Activated effector memory CD4-positive, alpha-beta T cell treated with Interleukin-2 at 50 U/mL for 16 hours (primary cell): ENCODE measurements at places on chromosomes 13 and 19.

DNA sequence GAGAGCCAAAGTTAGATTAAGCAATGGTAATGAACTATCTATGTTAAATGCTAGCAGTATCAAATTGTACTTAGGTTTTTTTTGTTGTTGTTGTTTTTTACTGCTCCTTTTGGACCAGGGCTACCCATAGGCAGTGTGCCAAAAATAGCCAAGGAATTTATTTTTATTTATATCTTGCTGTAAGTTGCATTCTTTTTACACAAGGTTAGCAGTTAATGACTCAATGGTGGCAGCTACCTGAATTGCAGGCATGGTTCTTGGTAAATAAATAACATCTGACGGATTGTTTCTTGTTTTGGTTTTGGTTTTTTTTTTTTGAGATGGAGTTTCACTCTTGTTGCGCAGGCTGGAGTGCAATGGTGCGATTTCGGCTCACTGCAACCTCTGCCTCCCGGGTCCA is 194.8 kb upstream of the TSC22D1 start:
- no peak for DNase-seq

DNA sequence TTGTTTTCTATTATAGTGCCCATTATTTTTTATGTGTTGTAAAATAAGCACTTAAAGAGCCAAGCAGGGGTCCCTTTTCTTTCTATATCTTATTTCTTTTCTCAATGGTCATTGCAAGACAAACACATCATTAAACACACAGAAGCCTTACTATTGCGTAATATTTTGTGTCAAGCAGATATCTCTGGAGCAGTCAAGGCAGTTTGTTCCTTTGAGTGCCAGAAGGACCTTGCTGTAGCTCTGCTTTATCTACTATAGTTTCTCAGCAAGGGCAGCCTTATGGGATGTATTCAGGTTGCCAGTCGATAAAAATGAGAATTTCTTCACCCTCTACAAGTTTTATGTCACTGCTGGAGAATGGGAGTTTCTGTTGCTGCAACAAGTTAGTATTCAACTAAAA is 319.3 kb downstream of the TDRD3 start:
- no peak for DNase-seq

GRCh38 chr13:27659145-27659865 is 37.6 kb downstream of the POLR1D start:
- no peak for DNase-seq

GRCh38 chr13:99617474-99618255 is 116.4 kb downstream of the TM9SF2 start:
- DNase-seq = no peak

GRCh38 chr19:52518646-52519045 is 8.8 kb upstream of the ZNF808 start:
- DNase-seq = no peak

DNA sequence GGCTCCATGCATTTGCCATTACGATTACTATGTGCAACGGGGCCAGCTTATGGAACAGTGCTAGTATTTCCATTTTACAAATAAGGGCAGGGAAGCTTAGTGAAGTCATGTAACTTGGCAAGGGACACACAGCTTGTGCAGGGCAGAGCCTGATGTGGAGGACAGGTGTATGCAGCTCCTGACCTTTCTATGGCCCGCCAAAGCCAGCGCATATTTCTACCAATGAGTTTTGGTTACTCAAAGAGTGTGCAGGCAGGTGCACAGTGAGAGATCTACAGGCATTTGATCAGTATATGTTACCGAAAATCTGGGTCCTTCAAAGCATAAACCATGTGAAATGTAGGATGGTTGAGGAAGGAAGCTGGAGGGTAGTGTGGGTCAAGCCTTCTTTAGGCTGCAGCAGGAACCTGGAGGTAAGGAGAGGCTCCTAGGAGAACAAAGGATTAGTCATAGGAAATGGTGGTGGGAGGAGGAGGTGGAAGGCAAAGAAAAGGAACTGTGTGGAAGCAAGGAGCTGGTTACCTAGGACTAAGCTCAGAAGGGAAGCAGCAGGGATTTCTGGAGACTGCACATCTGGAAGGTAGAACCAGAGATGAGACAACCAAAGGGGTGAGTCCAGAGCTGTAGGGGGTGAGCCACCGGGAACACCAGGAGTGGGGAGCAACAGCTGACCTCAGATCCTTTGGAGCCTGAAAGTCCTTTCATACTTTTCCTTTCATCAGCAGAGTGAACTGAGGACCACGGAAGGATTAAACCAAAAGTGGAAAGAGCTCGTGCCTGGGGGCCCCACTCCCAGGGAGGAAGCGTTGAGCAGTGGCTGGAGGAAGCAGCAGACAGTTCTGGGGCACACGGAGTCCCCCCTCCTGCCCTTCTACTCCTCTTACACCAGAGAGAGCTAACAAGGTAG is 4.2 kb upstream of the PDX1 start:
- no peak for DNase-seq

DNA sequence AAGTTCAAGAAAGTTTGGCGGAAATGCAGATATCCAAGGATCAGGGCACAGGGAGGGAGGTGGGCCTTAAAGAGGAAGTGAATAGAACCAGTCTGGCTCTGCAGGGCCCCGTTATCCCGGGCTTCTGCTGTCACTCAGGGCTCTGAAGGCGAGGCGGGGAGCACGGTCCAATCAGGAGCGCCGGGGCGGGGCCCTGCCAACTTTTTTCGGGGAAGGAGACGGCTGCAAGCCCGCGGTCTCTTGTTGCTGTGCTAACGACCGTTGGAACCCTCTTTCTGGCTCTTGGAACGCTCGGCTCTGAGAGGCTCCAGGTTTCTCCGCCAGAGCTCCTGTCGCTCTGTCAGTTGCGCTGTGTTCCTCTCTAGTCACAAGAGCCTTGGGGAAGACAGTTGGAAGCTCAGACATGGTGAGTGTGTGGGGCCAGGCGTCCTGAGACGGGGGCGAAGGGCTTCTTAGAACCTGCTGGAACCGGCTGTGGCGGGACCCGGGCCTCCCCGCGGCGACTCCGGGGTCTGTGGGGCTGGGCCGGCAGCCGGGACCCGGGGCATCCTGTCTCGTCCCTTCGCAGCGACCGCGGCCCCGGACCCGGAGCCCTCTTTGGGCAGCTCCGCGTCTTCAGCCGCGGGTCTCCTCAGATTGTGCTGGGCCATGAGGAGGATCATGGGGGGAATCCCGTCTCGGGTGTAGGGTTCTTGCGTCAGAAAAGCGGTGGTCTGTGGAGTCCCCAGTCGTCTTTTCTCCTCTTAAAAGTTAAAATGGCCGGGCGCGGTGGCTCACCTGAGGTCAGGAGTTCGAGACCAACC is 27.7 kb downstream of the ZNF844 start:
- peak; percentile 8 for DNase-seq

GRCh38 chr19:535017-535835 is 3.7 kb downstream of the CDC34 start:
- DNase-seq = no peak

DNA sequence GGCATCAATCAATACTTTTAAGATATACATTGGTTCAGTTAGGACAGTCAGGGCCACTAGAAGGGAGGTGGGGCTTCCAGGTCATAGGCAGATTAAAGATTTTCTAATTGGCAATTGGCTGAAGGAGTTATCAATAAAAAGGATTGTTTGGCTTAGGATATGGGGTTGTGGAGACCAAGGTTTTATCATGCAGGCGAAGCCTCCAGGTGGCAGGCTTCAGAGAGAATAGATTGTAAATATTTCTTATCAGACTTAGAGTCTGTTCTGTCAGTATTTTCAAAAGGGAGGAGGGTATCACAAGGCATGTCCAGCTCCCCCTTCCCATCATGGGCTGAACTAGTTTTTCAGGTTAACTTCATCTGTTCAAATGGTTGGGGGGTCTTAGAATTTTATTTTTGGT is 77.4 kb upstream of the FARP1 start:
- no peak for DNase-seq

DNA sequence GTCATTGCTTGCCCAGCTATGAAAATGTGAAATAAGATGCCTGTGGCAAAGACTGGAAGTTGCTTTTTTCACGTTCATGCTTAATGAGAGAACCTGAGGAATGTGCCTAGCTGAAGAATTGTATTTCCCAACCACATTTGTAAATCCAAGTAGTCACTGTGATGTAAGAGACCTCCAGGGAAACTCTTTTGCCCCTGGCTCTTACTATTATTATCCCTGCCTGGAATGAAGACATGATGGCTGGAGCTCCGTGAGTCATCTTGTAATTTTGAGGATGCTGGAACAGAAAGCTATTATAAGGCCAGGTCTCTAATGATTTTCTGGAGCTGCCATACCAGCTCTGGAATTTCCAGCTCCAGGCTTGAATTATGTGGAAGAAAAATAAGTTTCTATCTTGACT is 894.3 kb downstream of the DIAPH3 start:
- DNase-seq = no peak

- DNase-seq = no peak
These were observed 61.6 kb downstream of the ANKRD10 start for GRCh38 chr13:110853235-110853721.

DNA sequence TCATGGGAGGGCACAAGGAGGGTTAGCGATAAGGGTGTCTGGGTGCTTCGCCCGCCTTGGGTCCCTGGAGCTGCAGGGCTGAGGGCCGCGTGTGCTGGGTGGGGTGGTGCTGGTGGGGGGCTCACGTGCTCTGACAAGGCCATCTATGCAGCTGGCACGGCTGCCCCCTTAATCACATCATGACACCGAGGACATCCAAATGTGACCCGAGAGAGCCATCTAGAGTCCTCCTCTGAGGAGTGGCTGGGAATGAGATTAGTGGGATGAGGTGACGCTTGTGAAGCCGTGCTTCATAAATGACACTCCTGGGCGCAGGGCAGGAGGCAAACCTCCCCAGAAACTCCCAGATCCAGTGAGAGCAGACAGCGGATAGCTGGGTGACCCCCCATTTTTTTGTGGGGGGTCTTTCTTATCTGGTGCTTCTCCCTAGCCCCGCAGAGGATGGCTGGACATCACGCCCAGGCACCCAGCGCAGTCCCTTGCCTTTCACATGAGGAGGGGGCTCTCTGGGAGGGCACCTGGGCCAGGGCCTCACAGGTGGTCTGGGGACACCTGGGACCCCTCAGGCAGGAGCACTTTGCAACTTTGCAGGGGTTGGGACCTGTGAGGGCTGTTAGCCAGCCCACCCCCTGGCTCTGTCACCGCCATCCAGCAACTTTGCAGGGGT is 6.6 kb downstream of the FZR1 start:
- DNase-seq = no peak

- no peak for DNase-seq
These were observed 14.1 kb upstream of the C19orf33 start for GRCh38 chr19:38289955-38290354.
